ENCODE measurements at places on chromosomes 1 and 21.

DNA sequence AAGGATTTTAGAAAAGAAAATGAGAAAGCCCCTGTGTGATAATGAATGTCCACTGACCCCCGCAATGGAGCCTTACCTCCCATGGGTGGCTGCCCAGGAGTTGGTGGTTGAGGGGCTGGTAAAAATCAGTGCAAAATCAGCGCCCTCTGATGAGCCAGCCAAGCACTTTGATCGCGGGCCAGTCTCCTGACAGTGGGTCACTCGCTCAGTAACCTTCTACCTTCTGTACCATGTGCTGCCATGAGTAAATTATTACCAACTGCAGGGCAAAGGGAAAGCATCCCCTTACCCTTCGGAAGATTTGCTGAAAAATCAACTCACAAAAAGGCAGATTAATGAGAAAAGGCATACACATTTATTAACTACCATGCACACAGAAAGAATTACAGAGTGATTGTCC lies 58.8 kb downstream of the KCNK1 start:
- DNase-seq = no peak

DNA sequence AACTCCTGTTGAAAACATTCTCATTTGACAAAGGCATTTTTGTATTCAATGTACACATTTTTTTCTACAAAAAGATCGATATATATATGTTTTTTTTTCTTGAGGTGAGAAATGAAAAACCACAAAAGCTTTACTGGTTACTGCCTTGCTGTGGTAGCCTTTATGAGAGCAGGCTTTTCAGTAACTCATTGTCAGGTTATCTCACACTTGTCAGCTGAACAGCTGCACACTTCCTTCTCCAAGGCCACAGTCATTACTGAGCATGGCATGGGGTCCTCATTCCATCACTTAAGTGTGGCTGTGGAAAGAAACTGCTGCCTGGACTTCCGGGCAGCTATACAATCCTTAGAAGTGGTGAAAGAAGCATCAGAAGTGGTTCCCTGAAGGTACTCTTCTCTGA lies 169.3 kb upstream of the ZP4 start:
- DNase-seq = no peak

GRCh38 chr1:235009561-235010306 lies 118.9 kb downstream of the TOMM20 start:
- no peak for DNase-seq

DNA sequence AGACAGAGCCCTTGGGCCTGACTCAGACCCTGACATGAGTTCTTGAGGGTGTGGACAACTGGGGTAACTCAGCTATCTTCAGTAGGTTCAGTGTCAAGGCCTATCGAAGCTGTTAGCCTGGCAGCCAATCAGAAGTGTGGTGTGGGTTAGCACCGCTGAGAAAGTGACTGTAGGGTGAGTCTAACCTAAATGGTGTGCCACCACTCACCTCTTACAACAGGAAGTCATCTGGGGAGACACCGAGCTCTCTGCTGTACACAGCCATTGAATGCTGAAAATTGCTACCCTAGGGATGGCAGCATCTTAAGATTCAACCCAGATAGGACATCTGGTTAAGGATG lies 44.6 kb downstream of the RASSF5 start:
- no peak for DNase-seq

- DNase-seq = no peak
Observed at GRCh38 chr1:56645677-56646305, 677 bp downstream of the PRKAA2 start.

DNA sequence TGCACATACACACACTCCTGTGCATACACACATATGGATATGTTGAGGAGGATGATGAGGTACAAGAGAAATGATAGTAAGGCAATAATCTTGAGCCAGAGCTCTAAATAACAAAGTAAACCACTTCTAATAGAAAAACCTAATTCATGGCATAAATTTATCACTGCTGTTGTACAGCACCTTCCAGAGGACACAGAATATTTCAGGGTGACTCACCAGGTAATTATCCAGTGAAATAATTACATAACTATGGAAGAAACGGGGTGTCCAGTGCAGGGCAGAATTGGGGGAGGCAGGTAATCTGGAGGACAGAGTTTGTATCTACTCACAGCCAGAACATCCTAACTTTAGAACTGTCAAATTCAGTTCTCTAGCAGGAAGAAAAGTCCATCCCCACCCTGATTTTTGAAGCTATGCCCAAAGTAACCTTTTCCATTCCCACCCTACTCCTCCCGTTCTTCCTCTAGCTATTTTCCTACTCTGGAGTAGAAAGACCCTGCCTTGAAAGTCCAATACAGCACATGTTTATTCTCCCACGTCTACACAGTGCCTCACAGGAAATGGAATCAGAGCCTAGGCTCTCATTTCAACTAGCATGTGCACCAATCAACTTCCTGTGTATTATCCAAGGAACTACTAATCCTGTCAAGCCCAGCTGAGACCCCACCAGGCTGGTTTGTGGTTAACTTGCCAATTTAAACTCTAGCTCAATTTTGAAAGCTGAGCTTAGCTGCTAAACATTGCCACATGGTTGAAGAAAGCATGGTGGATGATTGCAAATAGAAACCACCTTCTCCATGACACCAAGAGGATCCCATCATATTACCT lies 96.6 kb downstream of the PTPN14 start:
- DNase-seq = peak; percentile 36

- DNase-seq = no peak
Observed at GRCh38 chr1:204709960-204710912, 24.7 kb upstream of the LRRN2 start.

- no peak for DNase-seq
Observed at GRCh38 chr1:19374083-19374801, 62.1 kb downstream of the SLC66A1 start.

- DNase-seq = no peak
Observed at GRCh38 chr1:13806108-13806507, 106.1 kb downstream of the PRDM2 start.

- DNase-seq = no peak
Observed at GRCh38 chr1:227911376-227911775, 36.4 kb downstream of the WNT9A start.

GRCh38 chr1:42963378-42964043 lies 4.8 kb upstream of the SLC2A1 start:
- DNase-seq = no peak

GRCh38 chr1:178749581-178750166 lies 24.6 kb downstream of the RALGPS2 start:
- DNase-seq = no peak

GRCh38 chr21:31198575-31198974 lies 145.5 kb downstream of the TIAM1 start:
- DNase-seq = peak; percentile 53

- DNase-seq = no peak
Observed at GRCh38 chr1:117561071-117561470, 44.8 kb upstream of the TENT5C start.

DNA sequence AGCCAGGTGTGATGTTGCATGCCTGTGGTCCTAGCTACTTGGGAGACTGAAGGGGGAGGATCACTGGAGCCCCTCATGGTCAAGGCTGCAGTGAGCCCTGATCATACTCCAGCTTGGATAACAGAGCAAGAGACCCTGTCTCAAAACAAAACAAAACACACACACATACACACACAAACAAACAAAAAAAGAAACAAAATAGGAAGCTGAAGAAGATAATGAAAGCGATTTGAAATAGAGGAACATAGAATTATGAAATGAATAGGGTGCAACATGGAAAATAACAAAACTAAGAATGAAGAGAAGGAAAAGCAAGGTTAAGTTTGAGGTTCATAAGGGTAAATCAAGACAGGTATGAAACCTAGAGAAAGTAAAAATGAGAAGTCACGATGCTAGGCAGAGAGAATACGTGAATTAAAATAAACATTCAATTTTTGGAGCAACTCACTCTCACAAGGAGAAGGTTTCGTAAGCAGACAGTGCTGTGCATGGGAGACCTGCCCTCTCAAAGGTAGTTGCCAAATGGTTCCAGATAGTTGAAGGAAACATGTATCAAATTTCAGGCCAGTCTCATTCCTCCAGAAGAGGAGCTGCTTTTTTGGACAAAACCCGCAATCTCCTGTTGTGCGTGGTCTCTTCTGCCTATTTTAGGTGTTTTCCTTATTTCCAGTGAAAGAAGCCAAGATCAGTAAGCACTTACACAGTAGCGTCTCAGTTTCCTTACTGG lies 3.3 kb downstream of the CD46 start:
- no peak for DNase-seq

DNA sequence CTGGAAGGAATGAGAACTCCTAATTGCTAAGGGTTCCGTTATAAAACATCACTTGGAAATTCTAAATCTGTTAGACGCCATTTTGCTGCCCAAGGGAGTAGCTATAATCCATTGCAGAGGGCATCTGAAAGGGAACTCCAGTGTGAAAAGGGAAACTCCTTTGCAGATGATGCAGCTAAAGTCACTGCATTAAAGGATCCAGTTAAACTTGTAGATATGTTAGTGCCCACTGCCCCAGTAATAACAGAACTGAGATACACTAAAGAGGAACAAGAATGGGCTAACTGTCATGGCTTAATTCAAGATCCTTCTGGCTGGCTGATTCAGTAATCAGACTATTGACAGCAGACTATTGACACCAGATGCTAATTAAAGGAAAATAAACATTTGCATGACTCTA lies 81.8 kb upstream of the KIAA0040 start:
- DNase-seq = no peak

- no peak for DNase-seq
Observed at GRCh38 chr1:74334147-74334546, 99.0 kb downstream of the TNNI3K start.

DNA sequence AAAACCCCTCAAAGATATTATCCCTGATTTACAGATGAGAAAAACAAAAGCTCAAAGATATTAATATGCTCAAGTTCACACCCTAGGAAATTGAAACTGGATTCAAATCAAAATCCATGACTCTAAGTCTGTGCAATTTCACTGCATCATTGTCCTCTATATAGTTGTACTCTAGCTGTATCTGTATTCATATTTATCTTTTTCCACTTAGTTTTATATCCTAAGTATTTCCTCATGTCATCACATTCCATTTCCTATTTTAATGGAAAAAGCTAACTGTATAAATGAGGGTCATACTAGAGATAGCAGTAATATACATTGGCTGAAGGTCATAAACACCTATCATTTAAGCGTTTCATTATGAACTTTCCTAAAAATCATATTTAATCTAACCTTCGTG lies 42.2 kb upstream of the RALGPS2 start:
- DNase-seq = no peak

DNA sequence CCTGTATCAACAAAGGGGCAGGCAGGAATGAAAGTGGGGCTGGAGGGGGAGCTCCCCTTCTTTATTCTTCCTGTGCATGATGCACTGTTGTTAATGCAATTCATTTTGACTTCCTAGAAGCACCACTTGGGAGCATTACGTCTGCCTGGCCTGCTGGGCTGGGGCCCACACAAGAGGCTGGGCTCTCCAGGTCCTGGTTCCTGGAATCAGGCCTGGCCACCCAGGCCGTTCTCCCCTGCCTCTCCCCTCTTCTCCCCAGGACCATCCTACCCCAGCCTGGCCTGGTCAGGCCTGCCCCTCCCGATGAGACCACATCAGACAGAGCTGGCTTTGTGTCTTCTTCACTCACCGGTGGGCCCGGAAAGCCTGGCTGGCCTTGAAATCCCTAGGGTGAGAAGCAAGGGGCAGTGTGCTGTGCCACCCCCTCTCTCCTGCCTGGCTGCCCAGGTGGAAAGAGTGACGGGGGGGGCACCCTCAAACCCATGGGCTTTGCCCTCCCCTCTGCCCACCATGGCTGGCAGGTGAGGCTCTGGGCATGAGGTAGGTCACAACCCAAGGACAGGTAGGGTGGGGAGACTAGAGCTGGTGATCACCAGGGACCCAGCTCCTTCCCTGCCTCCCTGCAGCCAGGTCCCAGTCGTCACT lies 20.7 kb upstream of the PEF1 start:
- no peak for DNase-seq

DNA sequence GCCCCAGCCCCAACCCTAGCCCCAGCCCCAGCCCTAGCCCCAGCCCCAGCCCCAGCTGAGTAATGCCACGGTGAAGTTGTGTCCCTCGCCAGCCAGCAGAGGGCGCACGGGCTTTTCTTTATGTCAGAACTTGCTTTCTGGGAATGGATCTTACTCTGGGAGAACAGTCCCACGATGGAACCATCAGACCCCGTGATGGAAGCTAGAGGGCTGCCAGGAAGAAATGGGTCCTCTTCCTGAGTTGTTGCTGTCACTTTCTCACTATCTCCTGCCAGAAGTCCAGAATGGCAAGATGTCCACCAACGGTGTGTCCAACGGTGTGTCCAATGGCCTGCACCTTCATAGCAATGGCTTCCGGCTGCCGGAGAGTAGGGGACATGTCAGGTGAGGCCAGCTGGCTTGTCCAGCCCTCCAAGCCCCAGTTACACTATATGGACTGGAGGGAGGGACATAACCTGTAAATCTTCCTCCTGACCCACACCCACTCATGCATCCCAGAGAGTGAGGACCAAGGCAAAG lies 25.1 kb upstream of the TMEM222 start:
- peak; percentile 26 for DNase-seq

GRCh38 chr21:37228003-37228400 lies 39.1 kb downstream of the VPS26C start:
- no peak for DNase-seq

- DNase-seq = no peak
Observed at GRCh38 chr1:8974551-8974950, 28.9 kb downstream of the CA6 start.

DNA sequence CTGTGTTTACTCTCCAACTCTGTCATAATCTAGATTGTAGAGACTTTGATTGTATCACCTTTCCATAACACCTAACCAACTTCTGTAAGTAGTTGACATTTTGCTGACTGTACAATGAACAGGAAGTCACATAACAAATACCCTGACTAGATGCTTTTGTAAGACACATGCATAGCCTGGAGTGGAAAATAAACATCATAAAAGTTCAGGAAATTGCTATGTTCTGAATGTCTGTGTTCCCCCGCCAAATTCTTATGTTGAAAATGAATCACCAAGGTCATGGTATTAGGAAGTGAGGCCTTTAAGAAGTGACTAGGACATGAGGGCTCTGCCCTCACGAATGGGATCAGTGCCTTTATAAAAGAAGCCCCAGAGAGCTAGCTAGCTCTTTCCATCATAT lies 40.4 kb upstream of the ZSWIM5 start:
- DNase-seq = peak; percentile 3

DNA sequence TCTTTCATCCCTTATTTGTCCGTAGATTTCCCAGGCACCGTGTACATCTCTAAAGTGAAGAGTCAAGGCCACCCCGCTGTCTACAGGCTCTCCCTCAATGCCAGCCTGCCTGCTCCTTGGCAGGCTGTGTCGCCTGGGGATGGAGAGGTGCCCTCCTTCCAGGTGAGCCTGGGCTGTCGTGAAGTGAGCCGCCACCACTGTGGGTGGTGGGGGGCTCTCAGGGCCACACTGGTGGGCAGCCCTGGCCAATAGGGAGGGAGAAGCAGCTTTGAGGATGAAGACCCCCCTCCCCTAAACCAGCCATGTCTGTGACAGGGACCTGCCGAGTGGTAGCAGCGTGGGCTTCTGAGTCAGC lies 46.2 kb downstream of the DISP3 start:
- DNase-seq = no peak

GRCh38 chr1:154972517-154973343 lies 1.8 kb upstream of the CKS1B start:
- peak; percentile 71 for DNase-seq

DNA sequence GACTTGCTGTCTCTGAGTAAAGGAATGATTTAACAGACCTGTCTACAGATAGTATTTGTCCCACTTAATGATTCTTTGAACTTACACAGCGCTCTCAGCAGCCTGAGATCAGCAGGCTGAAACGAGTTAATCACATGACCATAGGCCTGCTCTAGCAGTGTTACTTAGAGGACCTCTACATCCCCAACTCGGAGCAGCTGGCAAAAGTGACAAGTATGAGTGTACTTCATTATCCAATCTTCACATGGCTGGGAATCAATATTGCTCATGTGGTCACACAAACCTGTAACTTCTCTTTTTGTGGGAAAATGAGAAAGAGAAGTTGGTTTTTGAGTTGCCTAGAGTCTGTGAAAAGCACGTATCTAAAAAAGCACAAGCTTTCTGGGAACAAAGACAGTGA lies 11.4 kb upstream of the ATP13A2 start:
- DNase-seq = no peak
